ENCODE measurements at places on chromosomes 1 and 21.
A peak's percentile ranks its signal among the peaks of the same experiment; 100 is the strongest.

DNA sequence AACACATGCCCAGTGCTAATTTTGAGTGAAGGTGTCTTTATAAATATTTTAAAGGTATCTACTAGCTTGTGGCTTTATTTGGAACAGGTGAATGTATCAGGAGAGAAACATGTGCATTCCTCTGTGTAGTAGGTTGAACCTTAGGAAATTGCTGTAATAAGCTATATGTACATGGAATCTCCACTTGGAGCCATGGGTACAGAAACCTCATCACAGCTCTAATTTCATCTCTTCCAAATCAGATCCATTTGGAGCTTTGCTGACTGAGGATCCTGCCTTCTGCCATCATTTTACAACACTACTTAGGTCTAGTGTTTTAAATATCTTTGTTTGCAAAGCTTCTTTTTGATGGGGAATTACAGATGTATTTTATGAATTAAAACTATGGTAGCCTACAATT is 2.1 kb downstream of the KCNK2 start:
- no peak for DNase-seq

GRCh38 chr1:41454406-41454805 is 30.1 kb downstream of the EDN2 start:
- no peak for DNase-seq

DNA sequence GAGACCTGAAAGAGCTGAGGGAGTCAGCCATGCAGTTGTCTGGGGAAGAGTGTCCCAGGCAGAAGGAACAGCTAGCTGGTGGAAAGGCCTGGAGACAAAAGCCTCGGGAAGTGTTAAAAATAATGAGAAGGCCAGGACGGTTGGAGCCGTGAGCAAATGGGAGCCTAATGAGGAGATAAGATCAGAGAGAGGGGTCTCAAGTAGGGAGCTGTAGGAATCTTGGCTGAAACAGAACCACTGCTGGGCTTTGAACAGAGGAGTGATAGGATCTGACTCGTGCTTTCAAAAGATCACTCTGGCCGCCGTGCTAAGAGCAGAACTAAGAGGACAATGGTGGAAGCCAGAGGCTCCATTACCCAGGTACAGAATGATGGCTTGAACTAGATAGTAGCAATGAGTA is 1.9 kb upstream of the FOXJ3 start:
- DNase-seq = no peak

DNA sequence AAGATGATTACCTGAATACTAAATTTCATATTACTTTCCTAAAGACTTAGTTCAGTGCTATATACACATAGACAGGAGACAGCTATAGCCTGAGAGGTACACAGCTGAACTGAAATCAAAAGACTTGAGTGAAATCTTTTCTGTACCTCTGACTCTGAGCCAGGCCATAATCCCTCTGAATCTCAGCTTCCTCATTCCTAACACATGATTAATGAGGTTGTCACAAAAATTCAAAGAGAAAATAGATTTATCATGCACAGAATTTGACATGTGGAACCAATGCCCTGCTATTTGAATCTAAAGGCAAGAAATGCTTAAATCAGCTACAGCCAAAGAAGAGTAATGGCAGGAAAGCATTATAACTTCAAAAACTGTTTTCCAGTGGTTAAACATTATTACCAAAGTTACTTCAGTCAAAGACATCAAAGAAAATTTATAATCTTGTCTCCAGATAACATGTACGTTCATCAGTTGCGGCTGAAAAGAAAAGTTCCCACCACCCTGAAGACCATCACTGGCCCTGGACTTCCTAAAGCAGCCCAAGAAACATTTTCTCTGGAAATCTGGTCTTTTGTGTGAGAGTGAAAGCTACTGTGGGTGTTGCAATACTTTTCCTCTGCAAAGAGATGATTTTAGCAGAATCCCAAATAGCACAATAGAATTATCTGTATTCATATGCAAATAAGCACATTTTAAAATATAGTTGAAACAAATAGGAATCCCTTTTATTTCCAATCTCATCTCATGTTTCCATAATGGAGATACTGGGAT is 13.8 kb upstream of the ATP1A1 start:
- peak; percentile 52 for DNase-seq

DNA sequence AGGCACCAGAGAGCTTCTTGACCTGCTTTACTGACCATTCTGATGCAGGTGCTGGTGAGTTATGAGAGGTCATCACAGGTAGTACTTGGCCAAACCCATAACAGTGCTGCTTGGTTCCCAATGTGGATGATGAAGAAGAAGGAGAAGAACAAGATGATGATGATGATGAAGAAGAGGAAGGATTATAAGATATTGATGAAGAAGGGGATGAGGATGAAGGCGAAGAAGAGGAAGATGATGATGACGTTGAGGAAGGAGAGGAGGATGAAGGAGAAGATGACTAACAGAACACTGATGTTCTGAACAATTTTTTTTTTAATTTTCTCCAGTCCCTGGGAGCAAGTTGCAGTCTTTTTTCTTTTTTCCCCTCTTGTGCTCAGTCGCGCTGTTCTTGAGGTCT is 23.9 kb upstream of the SLAMF1 start:
- no peak for DNase-seq

DNA sequence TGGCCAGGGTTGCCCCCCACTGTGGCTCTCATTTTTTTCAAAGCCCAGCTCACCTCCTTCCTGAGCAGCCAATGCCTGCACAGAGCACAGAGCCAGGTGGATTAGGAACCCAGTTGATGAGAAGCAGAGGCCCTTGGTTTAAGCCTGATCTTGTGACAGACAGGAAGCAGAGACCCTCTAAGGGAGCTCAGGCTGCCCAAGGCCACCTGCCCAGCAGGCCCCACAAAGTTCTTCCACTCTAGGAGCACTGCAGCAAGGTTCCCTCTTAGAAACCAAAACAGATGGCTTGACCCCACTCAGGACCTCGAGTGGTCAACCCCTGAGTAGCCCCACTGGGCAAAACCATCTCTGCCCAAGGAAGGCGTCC is 25.5 kb upstream of the PRSS38 start:
- no peak for DNase-seq

- DNase-seq = no peak
Observed at GRCh38 chr1:96715482-96715881, 6.1 kb upstream of the PTBP2 start.

- peak; percentile 88 for DNase-seq
Observed at GRCh38 chr1:203402629-203403337, 51.9 kb upstream of the FMOD start.

GRCh38 chr1:207862241-207862787 is 48.6 kb downstream of the CD34 start:
- peak; percentile 81 for DNase-seq

- DNase-seq = no peak
Observed at GRCh38 chr1:114010433-114011184, 31.3 kb downstream of the OLFML3 start.

GRCh38 chr1:63645317-63645716 is 52.1 kb downstream of the PGM1 start:
- DNase-seq = no peak

DNA sequence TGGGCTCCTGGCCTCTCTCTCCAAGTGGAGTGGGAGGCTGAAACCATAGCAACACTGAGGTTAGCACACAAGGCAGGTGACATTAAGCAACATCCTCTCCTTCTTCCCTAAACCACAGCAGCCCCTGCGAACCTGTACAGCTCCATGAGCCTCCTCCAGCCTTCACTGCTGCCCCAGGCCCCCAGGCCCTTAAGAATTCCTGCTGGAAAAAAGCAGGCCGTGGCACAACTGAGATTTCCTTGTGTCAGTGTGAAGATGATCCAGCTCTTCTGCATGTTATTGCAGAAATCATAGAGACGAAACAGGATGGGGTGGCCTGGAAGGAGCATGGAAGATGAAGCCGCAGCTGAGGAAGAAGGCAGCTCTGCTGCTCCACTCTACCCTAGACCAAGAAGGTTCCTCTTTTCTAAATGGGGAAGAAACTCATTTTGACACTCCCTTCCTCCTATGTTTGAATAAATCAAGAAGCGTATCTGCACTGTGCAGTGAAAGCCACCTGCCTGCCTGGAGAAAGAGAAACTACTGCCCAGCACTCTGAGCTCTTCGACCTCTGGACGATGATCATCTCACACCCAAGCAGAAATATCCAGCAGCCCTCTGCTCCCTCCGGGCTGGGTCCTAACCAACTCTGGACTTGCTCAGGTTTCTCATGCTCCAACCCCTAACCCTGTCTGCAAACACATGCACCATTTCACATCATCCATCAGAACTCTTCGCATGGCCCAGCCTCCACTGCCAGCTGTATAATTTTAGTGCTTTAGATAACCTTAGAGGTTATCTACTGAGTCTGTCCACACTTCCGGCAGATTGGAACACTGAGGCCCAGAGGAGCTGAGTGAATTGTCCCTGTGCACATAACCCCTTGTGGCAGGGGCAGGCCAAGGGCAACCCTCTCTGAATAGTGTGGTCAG is 20.7 kb downstream of the SH3BP5L start:
- no peak for DNase-seq

DNA sequence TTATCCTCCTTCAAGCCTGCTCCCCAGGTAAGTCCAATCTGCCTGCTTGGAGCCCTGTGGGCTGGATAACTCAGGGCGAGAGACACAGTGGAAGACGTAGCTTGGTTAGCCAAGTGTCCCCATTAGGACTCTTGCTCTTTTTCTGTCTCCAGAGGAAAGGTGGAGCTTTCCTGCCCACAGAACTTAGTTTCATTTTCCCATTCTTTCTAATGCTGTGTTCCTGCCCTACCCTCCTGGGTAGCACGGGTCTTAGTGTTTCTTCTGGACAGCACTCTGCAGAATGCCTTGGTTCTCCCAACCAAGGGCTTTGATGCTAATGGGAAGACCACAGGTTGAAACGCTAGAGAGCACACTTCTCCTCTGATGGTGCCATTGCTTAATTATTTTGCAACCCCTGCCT is 92.5 kb upstream of the LRRC8D start:
- DNase-seq = no peak

DNA sequence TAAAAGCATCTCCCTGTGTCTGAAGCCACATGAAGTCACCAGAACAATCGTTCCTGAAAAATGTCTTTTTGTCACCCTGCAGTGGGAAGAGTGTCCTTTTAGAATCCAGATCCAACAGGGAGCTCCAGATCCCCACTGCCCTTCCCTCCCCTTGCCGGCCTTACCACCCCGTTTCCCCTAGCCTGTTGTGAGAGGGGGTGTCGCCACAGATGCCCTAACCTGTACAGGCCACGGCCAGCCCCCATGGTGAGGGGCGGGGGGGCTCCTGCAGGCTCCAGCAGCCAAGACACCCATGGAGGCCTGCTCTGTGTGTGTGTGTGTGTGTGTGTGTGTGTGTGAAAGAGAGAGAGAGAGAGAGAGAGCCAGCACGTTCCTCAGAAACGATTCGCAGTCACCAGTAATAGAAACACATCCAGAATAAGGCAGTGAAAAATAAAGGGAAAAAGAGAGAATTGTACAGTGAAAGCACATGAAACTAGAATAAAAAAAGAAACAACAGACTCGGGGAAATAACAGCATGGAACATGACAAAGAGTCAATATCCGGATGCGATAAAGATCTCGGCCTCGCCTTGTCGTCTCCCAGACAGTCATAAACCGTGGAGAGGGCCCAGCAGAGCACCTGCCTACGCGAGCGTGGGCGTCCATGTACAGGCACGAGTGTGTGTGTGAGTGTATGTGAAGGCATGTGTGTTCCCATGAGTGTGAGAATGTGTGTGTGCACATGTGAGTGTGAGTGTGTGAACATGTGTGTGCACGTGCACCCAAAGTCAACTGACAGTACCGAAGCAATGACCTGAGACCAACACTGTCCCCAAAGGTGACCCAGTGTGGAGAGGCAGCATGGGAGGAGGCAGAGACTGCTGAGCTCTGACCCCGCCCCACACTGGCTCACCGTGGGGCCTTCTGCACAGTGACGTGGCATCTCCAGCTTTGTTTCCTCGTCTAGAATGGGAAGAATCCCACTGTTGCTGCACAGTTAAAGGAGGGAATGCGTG is 303.8 kb downstream of the NPHP4 start:
- no peak for DNase-seq

GRCh38 chr1:72516264-72516663 is 233.9 kb upstream of the NEGR1 start:
- no peak for DNase-seq

DNA sequence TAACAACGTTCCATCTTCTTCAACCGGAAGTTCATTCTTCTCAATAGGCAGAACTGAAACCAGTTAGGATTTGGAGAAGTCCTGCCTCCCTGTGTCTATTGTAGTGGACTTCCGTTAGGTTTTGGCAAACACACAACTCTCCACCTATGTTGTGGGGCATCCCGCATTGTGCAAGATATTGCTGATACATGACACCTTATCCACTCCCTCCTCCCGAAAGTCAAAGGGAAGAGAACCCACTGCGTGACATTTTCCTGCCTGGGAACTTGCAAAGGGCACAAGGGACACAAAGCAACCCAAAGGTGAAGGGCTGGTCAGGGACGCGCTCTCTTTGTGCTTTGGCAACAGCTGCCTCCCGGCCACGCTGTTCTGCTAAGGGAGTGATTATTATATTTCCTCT is 164.8 kb downstream of the TPR start:
- no peak for DNase-seq

GRCh38 chr1:227472772-227473171 is 90.6 kb upstream of the ZNF678 start:
- DNase-seq = no peak

- no peak for DNase-seq
Observed at GRCh38 chr1:72283022-72283306, 625 bp upstream of the NEGR1 start.

GRCh38 chr1:81605023-81605422 is 195.7 kb upstream of the ADGRL2 start:
- DNase-seq = no peak

GRCh38 chr21:35381743-35382310 is 332.7 kb upstream of the RUNX1 start:
- DNase-seq = no peak

GRCh38 chr1:19209439-19209989 is 552 bp downstream of the UBR4 start:
- DNase-seq = peak; percentile 57

DNA sequence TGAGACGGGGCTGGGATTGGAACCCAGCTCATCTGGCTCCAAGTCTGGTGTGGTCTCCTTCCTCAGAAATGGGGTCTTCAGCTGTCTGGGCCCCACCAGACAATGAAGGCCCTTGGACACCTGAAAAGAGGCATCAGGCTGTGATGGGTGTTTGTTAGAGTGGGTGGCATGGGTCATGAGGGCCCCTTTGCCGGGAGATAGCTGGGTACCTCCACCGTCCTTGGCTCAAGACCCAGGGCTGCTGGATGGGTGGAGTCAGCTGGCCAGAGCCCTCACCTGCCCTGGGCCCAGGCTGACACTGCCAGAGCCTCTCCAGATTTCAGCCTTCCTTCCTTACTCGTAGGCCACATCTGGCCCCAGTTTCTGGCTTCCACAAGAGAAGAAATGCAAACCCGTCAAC is 13.4 kb upstream of the TTC22 start:
- no peak for DNase-seq

GRCh38 chr1:107691540-107691939 is 273.4 kb downstream of the VAV3 start:
- DNase-seq = no peak
